ENCODE measurements at places on chromosomes 11 and 22.

- no peak for DNase-seq
These were observed 291.6 kb downstream of the BUD13 start for GRCh38 chr11:116481126-116481675.

GRCh38 chr11:19429108-19429760, 188.5 kb upstream of the E2F8 start:
- DNase-seq, result no peak

- no peak for DNase-seq
These were observed 603 bp upstream of the PDGFB start for GRCh38 chr22:39245130-39246039.

GRCh38 chr11:44866286-44866685, 84.4 kb downstream of the TP53I11 start:
- no peak for DNase-seq

GRCh38 chr22:39525658-39525975, 5.3 kb downstream of the ATF4 start:
- no peak for DNase-seq

- no peak for DNase-seq
These were observed 4.9 kb upstream of the FLI1 start for GRCh38 chr11:128688896-128689546.

DNA sequence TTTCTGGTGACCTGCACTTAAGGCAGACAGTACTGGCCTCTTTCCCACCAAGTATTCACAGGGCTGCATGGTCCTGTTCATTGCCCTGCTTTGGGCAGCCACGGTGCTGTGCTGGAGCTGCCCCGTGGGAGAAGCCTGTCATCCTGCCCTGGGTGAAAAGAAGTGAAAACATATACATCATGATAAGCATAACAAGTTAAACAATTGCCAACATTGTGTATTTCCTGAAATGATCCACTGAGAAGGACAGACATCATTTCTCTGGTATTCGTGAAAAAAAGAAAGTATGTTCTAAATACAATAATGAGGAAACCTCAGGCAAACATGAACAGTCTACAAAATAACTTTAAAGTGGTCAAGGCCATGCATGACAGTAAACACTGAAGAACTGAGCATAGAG, 393.1 kb downstream of the TMEM135 start:
- DNase-seq, result no peak

DNA sequence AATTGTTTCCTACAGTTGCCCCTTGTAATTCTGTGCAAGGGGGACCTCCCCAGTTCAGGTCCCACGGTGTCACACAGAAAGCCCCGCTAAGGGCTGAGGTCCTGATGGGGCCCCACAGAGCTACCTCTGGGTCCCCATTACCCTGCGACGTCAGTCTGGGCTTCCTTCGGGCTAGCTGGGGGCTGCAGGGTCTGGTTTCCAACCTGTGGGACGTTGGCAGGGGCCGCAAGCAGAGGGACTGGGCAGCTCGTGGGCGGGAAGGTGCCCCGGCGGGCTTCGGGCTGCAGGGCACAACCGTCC, 698 bp downstream of the SLC37A4 start:
- DNase-seq, result no peak

- no peak for DNase-seq
These were observed 4.9 kb downstream of the SLCO2B1 start for GRCh38 chr11:75155570-75156422.

- no peak for DNase-seq
These were observed 3.5 kb downstream of the RAB3IL1 start for GRCh38 chr11:61913699-61914395.

GRCh38 chr11:88480223-88480622, 142.7 kb upstream of the CTSC start:
- DNase-seq, result no peak

- no peak for DNase-seq
These were observed 51.9 kb downstream of the RBX1 start for GRCh38 chr22:41003066-41003465.

GRCh38 chr11:38100836-38101462, 1502.9 kb upstream of the RAG2 start:
- DNase-seq, result no peak

GRCh38 chr11:67266449-67267187, at the start of gene GRK2:
Gene GRK2 (plus strand): TSS chr11:67266473. CDS start chr11:67266700, 227 bp downstream.
- DNase-seq, result peak; percentile 48

GRCh38 chr22:37451218-37451617, 23.9 kb upstream of the ELFN2 start:
- DNase-seq, result no peak

- no peak for DNase-seq
These were observed 223.8 kb upstream of the DDI1 start for GRCh38 chr11:103812680-103813079.

DNA sequence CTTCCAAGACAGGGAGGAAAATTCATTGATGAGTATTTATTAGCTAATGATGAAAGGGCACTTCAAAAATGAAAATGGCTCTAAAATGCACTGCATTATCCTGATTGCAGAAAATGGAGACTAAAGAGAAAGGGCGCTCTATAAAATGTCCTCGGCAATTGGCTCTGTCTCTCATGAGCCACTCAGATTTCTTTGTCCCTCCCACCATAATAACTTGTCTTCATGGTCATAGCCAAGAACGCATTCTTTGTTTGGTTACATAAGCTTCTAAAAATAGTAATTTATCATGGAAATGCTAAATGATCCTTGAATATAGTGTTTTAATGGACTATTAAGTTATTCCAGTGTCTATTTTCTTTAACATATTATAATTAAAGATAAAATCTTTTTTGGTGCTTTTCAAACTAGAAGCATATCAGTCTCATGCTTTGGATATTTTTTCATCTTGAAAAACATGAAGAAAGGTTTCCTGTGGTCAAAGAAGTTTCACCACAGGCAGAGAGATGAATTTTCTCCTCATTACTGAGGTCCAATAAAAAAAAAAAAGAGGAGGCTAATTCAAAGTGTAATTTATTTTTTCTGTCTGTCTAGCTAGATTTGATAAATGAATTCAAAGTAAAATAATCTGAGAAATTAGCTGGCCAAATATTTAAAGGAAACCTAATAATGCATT, 238.1 kb upstream of the BLID start:
- DNase-seq, result no peak

GRCh38 chr11:102317099-102317767, at the start of gene BIRC3:
Gene BIRC3 (plus strand): TSS chr11:102317484. CDS start chr11:102324510, 7,026 bp downstream.
- DNase-seq, result peak; percentile 92

DNA sequence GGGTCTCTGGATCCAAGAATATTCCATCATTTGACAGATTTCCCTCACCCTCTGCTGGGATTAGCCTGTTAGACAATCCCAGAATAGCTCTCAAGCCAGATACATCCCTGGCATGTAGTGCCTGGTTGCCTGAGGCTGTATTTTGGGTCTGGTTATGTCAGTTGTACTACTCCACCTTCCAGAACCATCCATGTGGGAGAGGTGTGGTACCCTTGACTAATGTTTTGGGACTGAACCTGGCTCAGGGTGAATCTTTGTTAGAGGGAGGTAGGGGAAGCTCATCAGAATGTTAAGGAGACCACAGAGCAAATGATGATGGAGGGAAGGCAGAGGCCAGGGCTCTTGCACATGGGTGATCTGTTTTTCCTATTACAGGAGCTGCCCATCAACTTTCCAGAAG, 5.2 kb downstream of the C11orf52 start:
- no peak for DNase-seq

DNA sequence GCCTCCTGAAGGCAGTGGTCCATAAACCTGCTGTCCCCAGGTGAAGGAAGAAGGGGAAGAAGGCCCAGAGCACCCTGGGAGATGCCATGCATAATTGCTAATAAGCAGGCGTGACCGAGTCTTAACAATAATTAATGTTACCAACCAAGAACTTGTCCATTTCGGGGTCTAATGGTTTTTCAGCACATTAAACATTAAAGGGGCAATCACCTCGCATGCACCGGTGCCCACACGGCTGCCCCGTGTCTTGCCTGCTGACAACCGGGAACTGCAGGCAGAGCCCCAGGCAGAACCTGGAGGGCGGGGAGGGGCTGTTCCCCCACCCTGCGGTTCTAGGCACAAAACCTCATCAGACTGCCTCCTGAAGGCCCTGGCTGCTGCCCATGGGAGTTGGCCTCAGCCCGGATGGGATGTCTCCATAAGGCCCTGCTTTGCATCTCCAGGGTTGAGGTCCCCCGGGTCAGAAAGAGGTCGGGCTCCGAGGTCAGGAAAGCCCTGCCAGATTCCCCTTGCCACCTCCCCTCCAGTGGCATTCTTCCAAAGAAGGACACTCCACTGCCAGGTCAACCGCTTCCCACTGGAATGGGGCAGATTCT, 169.0 kb downstream of the BUD13 start:
- DNase-seq, result no peak

DNA sequence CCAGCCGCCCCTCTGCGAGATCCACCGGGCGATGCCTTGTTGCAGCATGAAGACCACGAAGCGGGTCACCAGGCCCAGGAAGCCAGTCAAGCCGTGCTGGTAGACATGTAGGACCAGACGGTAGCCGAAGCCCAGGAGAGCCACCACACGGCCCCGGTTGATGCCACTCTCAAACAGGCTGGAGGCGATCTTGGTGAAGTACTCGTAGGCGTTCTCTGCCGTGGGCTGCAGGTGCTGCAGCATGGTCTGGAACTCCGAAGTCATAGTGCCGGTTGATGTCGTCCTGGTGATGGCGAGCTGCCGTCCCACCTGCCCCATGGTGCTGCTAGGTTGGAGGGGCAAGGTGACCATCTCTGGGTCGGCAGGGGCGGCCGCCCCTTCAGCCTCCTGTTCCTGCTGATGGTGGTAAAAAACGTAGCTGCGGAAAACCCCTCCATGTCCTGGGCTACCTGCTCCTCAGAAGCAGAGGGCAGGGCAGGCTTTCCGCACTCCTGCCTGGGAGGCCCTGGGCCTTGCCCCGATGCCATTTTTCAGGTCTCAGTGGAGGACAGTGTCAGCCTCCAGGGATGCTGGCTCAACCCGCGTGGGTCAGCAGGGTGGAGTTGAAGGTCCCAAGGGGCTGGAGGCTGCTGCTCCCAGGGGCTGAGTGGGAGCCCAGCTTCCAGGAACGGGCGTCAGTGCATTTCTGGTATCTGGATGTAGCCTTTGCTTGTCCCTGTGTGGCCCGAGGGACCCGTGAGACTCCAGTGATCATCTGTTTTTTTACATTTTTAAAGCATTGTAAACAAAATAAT, 98.7 kb downstream of the ADAMTS15 start:
- DNase-seq, result no peak

DNA sequence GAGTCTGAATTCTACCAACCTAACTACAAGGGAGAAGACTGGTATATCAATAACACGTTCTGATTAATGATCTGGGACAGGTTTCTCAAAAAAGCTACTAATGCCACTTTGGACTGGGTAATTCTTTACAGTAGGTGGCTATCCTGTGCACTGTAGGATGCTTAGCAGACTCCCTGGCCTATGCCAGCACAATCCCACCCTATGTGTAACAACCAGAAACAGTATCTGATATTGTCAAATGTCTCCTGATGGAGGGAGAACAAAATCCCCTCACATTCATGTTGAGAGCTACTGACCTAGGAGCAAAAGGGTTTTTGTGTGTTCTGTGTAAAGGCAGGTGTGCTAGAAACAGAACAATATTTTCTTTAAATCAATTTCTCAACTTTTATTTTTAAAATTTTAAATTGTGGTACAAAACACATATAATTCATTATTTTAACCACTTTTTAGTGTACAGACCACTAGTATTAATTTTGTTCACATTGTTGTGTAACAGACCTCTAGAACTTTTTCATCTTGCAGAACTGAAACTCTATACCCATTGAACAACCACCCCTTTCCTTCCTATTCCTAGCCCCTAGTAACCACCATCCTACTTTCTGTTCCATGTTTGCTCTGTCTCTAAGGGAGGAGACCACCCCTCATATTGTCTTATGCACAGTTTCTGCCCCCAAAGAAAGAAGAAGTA, 2.1 kb upstream of the MS4A6A start:
- DNase-seq, result no peak

DNA sequence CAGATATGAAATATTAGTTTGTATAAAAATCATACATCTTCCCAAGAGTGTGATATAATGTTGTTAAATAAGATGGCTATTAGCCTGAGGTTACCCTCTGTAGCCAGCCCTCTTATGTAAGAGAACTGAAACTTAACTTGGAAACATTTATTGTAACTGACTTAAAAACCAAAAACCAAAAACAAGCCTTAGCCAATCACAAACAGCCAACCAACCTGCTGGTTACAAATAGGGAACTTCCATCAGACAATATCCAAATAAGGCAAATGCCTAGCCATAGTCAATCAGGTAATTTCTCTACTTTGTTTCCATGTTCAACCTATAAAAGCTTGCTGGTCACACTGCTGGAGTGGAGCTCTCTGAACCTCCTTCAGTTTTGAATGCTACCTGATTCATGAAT, 14.1 kb downstream of the KBTBD3 start:
- no peak for DNase-seq

GRCh38 chr11:33040033-33040861, 875 bp downstream of the TCP11L1 start:
- DNase-seq, result peak; percentile 49

DNA sequence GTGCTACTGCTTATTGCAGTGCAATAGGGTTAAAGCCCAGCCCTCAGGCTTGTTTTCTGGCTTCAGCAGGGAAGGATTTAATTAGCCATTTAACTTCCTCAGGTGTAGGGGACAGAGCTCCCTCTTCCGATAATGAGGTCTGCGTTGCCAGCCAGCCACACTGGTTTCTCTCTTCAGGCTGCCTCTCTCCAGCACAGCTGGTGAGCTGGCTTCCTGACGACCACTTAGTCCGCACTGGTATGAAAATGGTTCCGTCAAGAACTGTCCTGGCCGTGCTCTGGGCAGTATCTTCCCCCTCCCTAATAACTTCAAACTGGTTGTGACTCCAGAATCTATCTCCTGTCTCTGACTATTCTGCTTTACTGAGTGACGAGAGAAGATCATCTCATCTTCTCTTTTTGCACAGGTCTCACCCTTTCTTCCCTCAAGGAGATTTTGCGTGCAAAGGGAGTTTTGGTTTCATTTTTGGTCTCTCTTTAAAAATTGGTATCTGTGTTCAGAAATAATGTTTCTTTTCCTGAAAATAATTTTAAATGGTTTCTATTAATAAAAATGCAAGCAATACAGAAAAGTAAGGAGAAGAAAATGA, 49.2 kb downstream of the CNTN5 start:
- DNase-seq, result no peak

- no peak for DNase-seq
These were observed 102.6 kb downstream of the ALX4 start for GRCh38 chr11:44207292-44207691.

GRCh38 chr11:64252003-64252872, 908 bp downstream of the PLCB3 start:
- DNase-seq, result peak; percentile 20

- DNase-seq, result no peak
These were observed 93.2 kb upstream of the LMO1 start for GRCh38 chr11:8356721-8357504.

- peak; percentile 50 for DNase-seq
These were observed 405 bp downstream of the SFI1 start for GRCh38 chr22:31496735-31497146.

- DNase-seq, result no peak
These were observed 15.7 kb downstream of the TRMU start for GRCh38 chr22:46351131-46351735.

- DNase-seq, result no peak
These were observed 20.3 kb upstream of the TENM4 start for GRCh38 chr11:79461144-79461543.

- no peak for DNase-seq
These were observed 7.0 kb downstream of the CD3E start for GRCh38 chr11:118311518-118311917.

GRCh38 chr11:36753960-36754359, 155.9 kb upstream of the RAG2 start:
- no peak for DNase-seq

Measured in activated naive CD4-positive, alpha-beta T cell treated with Interleukin-2 at 50 U/mL for 16 hours (primary cell).